Fibroblast of villous mesenchyme (primary cell): ENCODE measurements at places on chromosomes 5 and 9. TPM values are rescaled to one million over a fixed set of nuclear protein-coding genes. Genes with fewer than 3 reads are reported as not detected.

REEP2 gene
- total RNA-seq, result 13.0 and 16.4 TPM in 2 replicates

GPSM1 gene
- 54.8 and 72.5 TPM in 2 replicates for total RNA-seq

DNA sequence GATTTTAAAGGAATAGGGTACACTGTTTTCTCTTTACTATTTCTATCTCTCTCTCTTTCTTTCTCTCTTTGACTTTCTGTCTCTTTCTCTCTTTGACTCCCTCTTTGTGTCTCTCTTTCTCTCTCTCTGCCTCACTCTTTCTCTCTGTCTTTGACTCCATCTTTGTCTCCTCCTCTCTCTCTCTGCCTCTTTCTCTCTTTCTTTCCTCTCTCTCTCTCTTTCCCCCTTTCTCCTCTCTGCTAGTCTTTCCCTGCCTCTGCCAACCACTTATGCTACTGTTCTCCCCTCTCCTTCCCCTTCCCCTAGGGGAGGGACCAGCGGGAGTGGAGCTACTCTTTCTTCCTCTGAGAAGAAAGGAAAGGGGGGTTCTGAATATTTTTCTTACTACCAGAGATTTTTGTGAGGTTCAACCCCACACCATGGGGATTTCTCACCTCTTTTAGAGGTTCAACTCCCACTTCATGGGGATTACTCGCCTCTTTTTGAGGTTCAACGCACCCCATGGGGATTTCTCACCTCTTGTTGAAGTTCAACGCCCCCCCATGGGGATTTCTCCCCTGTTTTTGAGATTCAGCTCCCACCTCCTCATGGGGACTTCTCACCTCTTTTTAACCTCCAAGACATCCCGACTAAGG, 309.9 kb downstream of the NR3C1 start:
- no peak for DNase-seq

GRCh38 chr5:145072889-145073288, 762.3 kb downstream of the PRELID2 start:
- DNase-seq, result no peak
